SK-N-MC (cell line): ENCODE measurements at places on chromosomes 5 and 9.

DNA sequence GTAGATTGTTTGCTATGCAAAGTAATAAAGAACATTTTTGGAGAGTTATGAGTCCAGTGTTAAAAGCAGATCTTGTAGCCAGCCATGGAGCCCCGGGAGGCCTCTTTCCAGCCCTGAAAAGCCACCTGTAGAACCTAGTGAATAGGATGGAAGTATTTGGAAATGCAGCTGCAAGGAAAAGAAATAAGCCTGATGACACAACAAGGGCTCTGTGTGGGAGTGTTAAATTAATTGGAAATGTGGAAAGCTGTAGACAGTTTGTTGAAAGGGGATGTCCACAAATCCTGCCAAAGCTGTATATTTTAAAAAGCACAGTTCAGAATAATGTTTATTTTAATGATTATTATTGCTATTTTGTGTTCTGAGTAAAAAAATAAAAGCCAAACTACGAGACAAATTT lies 152.5 kb upstream of the GHR start:
- DNase-seq = no peak

DNA sequence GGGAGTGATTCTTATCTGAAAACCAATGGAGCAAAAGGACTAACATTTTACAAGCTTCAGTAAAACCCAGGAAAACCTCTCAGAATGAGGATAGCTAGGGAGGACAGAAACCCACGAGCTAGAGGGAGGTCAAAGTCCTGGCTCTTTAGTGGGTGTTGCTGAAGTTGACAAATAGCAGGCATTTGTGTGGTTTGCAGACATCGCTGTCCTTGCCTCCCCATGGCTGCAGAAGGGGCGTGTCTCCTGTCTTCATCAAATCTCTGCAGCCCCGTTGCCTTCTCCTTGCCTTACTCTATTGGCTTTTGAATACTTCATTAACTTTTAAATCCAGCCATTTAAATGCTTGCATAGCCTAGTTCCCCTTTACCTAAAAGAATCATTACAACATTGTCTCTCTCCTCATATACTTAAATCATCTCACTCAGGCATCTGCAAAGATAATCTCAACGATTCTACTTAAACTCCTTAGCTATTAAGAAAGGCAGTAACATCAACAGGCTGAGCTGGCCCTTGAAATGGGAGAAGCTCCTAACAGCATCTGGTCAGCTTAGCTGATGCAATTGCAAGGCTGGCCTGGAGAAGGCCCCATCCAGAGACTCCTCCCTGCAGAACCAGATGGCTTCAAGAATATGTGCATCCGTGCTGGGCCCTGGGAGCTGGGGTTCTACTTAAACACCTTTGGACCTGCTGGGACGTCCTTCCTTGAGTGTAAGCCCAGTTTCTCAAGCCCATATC lies 152.8 kb upstream of the TAS2R1 start:
- DNase-seq = no peak

GRCh38 chr5:375921-376798 lies 54.6 kb downstream of the AHRR start:
- DNase-seq = no peak

DNA sequence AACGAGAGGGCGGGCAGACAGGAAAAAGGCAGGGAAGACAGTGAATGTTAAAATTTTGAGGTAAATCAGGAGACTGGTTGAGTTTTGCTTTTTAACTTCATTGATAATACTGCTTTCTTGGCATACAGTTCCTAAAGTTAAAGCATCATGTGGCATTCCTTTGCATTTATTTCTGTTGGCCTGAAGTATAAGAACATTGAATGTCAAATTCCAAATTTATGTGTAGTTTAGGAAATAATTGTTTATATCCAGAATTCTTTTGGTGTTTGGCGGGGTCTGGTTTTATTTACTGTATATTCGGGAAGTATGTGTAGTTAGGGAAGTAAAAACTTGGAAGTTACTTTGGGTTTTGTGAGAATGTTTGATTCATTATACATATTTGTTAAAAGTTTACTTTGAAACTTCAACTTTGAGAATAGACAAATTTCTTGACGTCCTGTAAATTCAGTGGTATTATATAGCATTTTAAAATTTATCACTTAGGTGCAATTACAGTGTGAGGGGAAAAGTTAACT lies 83.2 kb downstream of the PTPDC1 start:
- no peak for DNase-seq

DNA sequence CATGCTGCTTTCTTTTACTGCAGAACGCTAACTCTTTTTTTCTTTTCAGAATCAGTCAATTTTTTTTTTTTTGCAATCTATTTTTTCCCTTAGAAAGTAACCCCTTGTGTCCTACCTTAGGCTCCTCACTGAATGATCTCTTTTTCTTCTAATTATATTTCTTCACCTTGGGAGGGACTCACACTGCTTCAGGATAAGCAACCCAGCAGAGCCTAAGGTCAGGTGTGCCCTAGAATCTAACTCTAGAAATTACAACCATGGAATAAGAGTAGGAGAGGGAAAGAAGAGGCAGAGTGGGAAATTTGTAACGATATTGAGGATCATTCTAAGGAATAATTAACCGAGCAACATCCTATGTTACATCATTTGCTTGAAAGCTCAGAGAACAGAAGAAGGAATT lies 564.0 kb upstream of the MEF2C start:
- no peak for DNase-seq

DNA sequence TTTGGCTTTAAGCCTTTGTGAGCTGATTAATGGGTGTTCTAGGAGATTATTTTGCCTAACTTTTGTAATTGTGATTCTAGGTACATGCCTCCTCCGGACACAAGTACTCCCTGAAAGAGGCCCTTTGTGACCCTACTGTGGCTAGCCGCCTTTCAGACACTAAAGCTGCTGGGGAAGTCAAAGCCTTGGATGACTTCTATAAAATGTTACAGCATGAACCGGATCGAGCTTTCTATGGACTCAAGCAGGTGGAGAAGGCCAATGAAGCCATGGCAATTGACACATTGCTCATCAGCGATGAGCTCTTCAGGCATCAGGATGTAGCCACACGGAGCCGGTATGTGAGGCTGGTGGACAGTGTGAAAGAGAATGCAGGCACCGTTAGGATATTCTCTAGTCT lies 13.6 kb downstream of the ITGA1 start:
- DNase-seq = no peak

- peak; percentile 85 for DNase-seq
Observed at GRCh38 chr9:112541685-112542084, 55.1 kb downstream of the KIAA1958 start.

DNA sequence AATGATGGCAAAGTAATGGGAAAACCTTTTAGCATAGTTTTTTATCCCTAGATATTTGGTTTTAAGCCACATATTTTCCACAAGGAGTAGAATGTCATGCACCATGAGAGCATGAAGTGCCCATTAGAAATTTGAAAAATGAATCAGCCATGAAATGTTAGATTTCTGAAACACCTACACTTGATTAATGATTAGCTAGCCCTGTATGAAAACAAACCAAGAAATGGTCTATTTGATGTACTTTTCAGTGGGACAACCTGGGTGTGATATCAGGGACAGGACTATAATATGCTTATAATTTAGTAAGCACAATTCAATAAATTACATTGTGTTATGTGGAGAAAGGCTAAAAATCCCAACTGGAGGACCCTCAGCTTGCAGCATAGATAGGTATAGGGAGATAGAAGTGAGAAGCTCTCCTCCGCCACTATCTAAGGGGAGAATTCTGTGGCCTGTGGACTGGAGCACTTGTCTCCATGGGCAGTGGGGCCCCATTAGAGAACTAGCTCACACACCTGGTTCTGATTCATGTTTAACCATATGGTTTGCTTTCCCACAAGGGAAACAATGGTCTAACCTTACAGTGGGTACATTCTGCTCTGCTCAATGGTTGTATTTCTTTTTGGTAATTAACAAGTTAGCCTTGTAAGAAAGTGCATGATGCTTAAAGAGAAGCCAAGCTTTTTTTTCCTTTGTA lies 35.2 kb downstream of the NUP214 start:
- no peak for DNase-seq

- no peak for DNase-seq
Observed at GRCh38 chr5:31247381-31247780, 53.9 kb downstream of the CDH6 start.

DNA sequence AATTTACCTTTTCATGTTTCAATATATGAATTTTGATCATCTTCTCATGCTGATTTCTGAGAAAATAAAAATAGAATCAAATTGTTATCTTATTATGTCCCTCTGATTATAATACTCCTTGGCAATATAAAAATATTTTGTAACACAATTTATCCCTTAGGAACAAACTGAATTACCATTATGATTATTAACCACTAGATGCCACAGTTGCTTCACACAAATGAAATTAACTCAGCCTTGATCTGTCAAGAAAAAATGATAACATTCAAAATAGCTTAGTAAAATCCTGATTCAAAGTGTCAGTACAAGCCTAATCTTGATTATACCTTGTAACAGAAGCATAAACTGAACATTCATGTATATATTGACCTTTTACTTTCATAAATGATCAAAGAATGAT lies 4.8 kb upstream of the CHSY3 start:
- peak; percentile 5 for DNase-seq

- DNase-seq = no peak
Observed at GRCh38 chr5:128271859-128272464, 188.4 kb downstream of the SLC12A2 start.

- DNase-seq = no peak
Observed at GRCh38 chr9:80995759-80996158, 693.6 kb downstream of the TLE1 start.

DNA sequence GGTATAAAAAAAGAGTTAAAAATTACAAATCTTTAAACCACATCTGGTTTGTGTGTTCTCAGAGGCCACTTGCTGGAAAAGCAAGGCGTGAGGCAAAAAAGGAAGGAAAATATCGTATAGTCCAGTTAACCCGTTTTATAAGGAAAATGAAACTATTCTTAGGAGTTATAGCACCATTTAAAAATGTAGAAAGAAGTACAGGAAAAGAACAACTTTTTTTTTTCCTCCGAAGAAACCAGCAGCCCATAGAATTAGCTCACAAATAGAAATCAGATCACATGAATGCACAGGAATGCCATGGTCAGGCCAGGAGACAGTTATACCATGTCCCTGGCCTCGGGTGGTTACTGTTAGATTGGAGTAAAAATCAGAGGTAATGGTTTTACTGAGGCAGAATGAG lies 241.6 kb downstream of the FBXL7 start:
- DNase-seq = no peak

DNA sequence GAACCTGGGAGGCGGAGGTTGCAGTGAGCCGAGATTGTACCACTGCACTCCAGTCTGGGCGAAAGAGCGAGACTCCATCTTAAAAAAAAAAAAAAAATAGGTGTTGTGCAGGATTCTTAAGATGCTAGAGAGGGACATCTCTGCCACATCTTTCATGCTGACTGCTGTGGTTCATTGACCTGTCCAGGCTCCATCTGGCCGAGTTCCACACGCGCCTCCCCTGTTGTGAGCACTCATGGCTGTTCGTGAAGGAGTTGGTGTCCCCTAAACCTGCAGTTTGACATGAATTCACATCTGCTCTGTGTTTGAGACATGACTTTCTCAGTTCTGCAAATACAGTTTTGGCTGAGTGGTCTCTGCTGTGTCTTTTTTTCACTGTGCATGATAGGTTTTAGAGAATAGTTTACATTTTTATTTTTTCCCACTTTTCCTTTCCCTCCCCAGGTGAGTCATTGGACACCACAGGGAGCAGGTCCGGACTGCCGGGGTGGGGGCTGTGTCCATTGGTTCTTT lies 5.3 kb downstream of the NXNL2 start:
- no peak for DNase-seq

GRCh38 chr5:172410160-172410559 lies 44.2 kb downstream of the SH3PXD2B start:
- no peak for DNase-seq
